ENCODE measurements at places on chromosomes 5 and 9.

GRCh38 chr5:71873191-71873591 is 154.1 kb downstream of the CARTPT start:
- no peak for DNase-seq

GRCh38 chr5:513216-514100 is 10.8 kb downstream of the SLC9A3 start:
- no peak for DNase-seq

DNA sequence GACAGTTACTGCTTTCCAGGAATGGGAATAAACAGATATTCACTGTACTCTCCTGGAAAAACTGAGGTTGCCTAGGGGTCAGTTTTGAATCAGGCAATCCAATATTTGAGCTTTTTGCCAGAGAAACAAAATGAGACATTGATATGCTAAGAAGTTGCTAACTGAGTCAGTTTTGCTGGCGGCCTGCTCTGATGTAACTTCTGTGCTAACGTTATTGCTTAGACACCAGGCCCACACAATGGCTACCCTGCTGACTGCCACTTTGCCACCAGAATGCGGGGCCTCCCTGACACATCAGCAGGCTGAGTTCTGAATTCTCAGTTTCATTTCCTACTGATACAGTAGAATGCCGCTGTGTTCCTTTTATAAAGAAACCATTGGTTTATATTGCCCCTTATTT is 18.2 kb upstream of the ZNF618 start:
- no peak for DNase-seq

- DNase-seq, result peak; percentile 44
Observed at GRCh38 chr5:140402258-140403074, 833 bp downstream of the ANKHD1 start.

DNA sequence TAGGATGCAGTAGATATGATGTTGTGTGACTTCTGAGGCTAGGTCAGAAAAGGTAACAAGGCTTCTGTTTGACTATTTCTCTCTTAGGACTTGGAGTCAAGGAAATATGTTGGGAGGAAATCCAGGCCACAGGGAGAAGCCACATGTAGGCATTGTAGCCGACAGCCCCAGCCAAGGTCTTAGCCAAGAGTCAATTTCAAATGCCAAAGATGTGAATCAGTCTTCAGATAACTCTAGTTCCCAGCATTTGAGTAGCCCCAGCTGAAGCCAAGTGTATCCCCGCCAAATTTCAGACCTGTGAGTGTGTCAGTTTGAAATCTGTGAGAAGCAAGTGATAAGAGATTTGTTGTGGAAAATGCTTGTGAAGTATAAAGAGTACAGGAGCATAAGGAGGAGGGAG is 38.1 kb upstream of the ISL1 start:
- no peak for DNase-seq

DNA sequence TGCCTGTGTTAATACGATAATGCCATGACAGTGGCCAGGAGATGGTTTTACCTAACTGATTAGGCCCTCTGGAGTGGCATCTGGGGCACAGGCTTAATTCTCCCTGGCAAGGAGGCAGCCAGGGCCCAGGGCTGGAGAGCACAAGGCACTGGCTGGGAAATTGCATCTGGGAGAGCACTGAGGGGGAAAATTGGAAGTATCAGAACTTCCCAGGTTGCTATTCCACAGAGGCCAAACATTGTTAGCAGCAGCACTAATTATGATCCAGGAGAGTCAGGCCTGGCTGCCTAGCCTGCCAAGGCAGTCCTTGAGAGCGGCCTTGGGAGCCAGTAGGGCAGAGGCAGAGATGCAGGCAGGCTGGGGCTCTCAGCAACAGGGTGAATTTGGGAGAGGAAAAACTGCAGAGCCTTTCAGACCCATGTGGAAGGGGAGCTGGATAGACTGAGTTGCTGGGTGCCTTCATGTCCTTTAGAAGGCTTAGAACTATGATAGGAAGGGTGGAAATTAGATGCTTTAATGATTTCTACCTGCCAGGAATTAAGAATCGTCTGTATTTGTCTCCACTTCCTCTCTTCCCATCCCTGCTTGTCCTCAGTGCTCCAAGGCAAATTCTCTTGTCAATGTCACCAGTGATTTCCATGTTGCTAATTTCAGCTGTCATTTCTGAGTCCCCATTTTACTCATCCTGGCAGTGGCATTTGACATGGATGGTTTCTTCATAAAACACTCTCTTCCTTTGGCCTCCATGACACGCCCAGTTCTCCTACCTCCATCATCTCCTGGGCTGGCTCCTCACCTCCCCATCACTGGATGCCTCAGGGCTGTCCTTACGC is 56.1 kb upstream of the HSPA9 start:
- DNase-seq, result no peak

- DNase-seq, result no peak
Observed at GRCh38 chr5:169602535-169602934, 19.0 kb downstream of the SPDL1 start.

Measured in GM10248 (cell line).